ENCODE measurements at places on chromosomes 12 and 14.

DNA sequence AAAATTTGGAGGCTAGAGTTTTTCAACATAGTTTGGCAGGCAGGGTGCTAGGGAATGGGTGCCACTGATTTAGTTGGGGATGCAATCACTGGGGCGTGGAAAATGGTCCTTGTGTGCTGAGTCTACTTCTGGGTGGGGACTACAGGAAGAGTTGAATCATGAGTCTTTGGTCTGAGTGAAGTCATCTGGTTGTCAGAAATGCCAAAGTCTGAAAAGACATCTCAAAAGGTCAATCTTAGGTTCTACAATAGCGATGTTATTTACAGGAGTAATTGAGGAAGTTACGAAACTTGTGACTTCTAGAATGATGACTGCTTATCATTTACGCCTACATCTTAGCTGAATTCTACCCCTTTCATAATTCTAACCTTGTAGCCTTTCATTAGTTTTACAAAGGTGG, 209.1 kb downstream of the NUBPL start:
- DNase-seq, result no peak

DNA sequence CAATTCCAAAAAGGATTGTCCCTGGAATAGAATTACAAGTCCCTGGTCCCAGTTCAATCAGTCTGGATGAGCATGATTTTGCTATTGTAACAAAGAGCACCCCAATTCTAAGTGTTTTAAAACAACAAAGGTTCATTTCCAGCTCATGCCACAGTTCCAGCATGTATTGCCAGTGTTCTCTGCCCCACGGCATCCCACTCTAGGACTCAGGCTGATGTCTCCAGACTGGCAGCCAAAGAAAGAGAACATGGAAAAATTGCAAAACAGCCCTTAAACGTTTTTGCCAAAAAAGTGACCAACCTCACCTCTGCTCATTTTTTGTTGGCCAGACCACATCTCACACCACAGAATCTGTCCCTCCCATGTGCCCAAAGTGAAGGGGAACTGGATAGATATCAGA, 116.0 kb upstream of the PLXNC1 start:
- no peak for DNase-seq

GRCh38 chr12:24894879-24895278, 54.0 kb downstream of the BCAT1 start:
- DNase-seq, result peak; percentile 38

DNA sequence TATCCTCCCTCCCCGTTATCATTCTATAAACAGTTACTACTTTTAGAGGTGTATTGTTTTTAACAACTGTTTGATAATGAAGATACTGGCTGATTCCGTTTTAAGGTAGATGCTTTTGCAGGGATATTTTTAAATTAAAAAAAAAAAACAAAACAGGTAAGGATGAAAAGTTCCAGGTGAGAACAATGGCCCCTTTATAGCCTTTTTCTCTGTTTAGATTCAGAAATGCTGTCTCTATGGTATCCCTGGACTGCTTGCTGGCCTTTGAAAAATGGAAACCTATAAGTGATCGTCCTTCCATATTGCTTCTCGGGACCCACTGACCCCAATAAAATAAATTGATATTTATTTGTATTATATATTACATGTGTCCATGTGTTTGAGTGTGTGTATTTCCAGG, 23.2 kb upstream of the ANO6 start:
- no peak for DNase-seq

DNA sequence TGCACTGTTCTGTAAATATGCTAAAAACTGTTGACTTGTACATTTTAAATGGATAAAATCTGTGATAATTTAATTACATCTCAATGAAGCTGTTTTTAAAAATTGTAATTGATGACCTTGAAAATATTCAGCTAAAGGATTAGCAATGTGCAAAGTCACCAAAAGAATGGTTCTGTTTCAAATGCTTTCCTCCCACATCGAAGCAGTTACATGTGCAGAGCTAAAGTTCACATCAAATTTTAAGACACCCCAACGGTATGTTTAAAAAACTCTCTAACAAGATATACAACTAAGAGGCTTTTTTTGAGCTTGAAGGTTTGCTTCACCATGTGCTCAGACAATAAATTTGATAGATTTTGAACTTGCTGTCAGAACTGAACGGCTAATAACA, 114.6 kb upstream of the KRAS start:
- DNase-seq, result no peak

- DNase-seq, result no peak
Observed at GRCh38 chr14:45785240-45785639, 532.2 kb upstream of the MIS18BP1 start.

DNA sequence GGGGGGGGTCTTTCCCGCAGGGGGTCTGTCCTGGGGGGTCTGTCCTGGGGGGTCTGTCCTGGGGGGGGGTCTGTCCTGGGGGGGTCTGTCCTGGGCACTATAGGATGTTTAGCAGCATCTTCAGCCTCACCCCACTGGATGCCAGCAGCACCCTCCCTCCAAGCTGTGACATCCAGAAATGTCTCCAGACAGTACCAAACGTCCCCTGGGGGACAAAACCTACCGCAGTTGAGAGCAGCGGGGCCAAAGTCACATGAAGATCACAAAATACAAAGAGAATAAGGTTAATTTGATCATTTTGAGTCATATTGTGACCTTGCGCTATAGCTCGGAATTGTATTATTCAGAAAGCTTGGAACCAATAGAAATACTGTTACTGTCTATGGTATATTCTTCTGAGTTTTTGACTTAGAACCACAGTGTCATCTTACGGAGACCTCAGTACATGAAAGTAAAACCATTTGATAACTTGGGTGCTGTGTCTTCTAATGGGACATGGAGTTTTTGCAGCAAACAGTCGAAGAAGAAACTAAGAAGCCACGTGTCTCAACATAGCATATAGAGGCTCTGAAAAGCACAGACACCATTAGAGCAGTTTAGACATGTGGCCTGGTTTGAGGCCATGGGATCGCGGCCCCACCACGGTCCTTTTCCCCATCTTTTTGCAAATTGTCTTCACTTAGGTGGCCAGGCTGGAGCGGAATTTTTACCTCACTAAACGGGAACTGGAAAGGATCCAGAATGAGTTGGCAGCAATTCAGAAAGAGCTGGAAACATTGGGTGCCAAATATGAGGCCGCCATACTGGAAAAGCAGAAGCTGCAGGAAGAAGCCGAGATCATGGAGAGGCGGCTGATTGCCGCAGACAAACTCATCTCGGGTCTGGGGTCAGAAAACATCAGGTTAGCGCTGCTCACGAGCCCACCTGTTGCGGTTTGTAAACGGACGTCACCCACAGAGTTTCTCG, 59.9 kb downstream of the CCDC92 start:
- DNase-seq, result no peak

GRCh38 chr14:104819361-104819781, 18.5 kb downstream of the ZBTB42 start:
- DNase-seq, result no peak

DNA sequence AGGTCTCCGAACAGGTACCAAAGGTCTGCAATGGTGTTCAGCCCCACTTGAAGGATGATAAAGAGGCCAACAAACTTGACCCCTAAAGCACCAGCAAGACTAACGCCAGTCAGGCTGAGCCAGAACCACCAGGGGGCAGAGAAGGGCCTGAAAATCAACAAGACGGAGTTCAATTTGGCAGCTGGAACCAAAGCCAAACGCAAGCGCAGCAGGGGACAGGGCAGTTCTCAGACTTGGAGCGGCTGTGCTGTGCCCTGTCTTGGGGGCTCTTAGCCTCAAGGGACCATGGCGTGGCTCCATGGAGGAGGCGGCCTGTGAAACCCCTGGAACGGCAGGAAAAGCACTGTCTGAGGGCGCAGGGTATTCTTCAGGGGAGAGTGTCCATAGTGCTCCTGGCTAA, 19.6 kb downstream of the POMT2 start:
- peak; percentile 75 for DNase-seq

DNA sequence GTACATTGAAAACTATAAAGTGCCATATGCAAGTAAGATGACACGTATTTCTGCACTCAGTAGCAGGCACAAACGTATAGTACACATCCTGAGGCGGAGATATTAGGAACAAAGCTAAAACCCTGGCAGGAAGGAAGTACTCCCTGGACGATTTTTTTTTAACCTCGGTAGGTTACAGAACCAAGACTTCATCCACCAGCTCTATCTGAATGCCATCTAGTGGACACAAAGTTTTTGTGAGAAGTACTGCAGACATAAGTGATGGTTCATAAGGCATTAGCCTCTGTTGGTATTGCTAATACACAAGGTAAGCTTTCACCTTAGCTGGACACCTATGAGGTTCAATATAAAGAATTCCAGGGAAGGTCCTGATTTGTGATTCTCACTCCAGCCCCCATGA, 83.0 kb upstream of the CCDC196 start:
- DNase-seq, result peak; percentile 53

GRCh38 chr12:45377815-45378214, 161.9 kb downstream of the ANO6 start:
- no peak for DNase-seq

DNA sequence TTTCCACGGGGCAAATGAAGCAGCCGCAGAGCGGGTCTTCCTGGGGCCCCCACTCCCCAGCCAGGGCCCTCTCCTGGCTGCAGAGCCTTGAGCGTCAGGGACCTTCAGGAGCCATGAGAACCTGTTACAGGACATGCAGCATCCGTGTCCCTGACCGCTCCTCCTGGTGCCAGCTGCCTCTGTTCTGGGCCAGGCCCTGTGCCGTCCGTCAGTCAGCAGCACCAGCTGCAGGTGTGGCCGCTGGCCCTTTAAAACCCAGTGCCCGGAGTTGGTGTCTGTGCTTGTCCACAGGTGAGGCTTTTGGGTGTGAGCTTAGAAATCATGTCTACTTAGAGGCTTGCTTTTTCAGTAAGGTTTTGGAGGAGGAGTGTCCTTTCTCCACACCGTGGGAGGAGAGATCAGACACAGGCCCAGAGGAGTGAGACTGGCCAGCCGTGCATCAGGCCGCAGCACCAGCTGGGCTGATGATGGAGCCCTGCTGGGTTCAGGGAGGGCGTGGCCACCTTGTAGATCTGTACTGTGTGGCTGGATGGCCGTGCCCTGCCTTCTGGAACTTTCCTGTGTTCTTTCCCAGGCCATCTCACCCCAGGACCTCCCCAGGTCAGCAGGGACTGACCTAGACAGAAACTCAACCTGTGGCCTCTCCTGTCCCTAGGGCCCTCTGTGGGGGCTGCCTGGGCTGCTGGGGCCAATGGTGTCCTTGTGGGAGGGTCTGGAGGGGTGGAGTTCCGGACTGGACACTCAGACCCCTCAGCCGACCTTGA, 27.1 kb downstream of the AACS start:
- DNase-seq, result peak; percentile 21

DNA sequence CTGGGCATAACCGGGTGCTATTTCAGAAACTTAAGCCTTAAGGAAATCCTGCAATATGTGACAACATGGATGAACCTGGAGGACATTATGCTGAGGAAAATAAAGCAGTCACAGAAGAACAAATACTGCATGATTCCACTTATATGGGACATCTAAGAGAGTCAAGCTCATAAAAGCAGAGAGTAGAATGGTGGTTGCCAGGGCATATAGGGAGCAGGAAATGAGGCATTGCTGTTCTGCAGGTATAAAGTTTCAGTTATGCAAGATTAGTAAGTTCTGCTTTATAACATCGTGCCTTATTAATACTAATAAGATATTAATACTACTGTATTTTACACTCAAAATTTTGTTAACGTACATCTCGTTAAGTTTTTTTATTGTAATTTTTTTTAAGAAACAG, 124.2 kb upstream of the ATF1 start:
- DNase-seq, result no peak

DNA sequence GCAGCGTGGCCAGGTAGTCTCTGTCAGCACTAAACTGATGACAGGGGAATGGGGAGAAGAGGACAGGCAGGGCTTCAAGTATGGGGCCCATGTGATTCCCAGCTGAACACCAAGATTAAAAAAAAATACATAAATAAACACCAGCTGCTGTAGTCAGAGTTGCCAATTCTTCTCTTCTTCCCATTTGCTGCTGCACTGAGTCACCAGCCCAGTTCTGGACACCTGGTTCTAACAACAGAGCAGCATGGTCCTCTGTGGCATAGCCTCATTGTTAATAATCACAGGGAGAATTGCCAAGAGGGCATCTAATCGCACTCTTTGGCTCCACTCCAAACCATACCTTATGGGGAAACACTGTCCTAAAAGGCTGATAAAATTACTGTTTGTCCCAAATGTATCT, 15.1 kb downstream of the PPM1H start:
- DNase-seq, result peak; percentile 20

DNA sequence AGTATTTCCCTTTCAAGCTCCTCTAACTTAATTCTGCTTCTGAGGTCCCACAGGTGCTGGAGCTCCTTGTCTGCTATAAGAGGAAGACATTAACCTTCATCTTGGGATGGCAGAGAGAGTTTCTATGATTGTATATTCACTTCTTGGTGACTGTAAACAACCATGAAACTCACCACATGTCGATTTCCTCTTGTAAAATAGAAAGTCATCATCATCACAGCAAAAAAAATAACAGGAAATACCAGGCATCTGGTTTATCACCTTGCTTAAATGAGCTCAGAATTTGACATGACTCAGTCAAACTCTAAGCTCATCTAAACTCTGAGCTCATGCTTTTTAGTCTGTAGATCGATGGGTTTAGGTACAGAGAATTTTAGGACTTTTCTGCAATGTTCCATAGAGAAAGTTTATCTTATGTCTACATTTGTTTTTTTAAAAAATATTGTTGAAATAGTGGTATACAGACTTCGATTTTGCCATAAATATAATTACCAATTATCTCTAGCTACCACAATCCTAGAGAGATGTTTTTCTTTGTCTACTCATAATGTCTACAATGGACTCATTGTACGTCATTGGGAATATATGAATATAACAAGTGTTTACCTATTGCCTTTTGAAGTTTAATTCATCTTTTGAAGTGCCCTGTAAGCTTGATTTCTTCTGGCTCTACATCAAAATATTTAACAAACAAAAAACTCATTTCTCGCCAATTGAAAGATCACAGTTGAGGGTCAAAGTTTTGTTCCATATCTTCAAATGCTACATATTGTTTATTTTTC, 58.4 kb downstream of the IGF1 start:
- DNase-seq, result no peak

DNA sequence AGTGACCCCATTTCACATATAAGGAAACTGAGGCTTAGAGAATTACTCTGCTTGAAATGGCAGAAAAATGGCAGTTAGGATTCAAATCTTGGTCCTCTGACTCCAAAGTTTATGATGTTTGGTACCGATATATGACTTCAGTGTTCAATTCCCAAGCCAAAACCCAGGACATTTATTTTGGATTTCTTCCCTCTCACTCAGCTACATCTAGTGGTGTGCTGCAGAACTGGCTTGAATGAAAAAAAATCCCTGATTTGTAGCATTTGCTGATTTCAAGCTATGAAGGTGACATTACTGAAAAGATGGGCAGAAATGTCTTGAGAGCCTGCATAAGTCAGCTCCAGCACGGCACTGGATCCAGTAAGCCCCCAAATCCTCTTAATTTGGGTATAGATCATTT, 106.4 kb downstream of the EFCAB11 start:
- no peak for DNase-seq

- DNase-seq, result no peak
Observed at GRCh38 chr12:132243596-132244310, 85.6 kb downstream of the GALNT9 start.

All from kidney (tissue), 22 donors.